Activated CD4-positive, alpha-beta T cell treated with anti-CD3 and anti-CD28 coated beads for 24 hours (primary cell): ENCODE measurements at places on chromosomes 16 and 17.

DNA sequence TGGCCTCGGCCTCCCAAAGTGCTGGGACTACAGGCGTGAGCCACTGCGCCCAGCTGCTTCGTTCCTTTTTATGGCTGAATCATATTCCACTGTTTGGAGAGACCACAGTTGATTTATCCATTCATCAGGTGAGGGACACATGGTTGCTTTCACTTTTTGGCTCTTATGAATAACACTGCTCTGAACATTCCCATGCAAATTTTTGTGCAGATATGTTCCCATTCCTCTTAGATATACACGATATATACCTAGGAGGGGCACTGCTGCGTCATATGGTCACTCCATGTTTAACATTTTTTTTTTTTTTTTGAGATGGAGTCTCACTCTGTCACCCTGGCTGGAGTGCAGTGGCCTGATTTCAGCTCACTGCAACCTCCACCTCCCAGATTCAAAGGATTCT is 13.9 kb upstream of the GLIS2 start:
- no peak for DNase-seq

DNA sequence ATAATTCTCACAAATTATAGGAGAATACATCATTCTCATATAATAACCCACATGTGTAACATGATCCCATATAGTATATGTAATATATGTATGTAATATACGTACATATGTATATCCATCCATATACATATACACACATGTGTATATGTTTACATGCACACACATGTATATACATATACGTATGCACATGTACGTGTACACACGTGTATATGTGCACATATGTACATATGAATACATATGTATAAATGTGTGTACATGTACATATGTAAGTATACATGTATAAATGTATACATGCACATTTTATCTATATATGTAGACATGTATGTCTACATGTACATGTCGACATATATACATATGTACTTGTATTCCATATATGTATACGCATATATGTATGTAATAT is 288.8 kb downstream of the NPIPA8 start:
- no peak for DNase-seq

DNA sequence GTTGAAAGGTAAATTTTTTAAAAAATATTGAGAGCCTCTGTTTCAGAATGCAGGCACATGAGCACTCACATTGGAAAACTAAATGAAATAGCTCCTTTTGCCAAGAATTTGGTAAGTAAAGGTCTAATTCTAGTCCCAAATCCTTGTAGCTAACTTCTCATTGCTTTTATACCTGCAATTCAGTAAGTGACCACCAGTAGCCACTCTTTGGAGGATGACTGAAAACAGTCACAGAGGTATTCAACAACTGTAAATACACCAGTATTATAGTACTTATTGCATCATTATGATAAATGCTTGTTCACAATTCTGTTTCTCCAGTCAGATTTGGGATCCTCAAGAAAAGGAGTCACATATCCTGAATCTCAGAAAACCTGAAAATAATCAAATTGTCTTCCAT is 562.4 kb upstream of the CDH11 start:
- no peak for DNase-seq

GRCh38 chr17:74825952-74826719 is 33.5 kb downstream of the GRIN2C start:
- DNase-seq = no peak

DNA sequence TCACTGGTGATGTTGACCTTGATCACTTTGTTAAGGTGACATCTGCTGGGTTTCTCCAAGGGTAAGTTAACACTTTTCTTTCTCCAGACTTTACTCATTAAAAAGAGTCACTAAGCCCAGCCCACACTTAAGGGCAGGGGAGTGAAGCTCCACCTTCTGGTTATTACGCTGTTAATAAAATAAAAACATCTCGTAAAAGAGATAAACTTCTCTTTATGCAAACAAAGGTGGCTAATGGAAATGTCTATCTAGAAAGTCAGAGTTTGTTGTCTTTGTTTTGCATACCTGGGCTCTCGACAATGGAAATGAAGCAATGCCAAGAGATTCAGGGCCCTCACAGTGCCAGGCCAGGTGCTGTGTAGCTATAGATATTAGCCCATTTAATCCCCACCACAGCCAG is 134.4 kb downstream of the ZFHX3 start:
- DNase-seq = no peak

GRCh38 chr16:47046726-47047523 is 73.5 kb upstream of the DNAJA2 start:
- no peak for DNase-seq

DNA sequence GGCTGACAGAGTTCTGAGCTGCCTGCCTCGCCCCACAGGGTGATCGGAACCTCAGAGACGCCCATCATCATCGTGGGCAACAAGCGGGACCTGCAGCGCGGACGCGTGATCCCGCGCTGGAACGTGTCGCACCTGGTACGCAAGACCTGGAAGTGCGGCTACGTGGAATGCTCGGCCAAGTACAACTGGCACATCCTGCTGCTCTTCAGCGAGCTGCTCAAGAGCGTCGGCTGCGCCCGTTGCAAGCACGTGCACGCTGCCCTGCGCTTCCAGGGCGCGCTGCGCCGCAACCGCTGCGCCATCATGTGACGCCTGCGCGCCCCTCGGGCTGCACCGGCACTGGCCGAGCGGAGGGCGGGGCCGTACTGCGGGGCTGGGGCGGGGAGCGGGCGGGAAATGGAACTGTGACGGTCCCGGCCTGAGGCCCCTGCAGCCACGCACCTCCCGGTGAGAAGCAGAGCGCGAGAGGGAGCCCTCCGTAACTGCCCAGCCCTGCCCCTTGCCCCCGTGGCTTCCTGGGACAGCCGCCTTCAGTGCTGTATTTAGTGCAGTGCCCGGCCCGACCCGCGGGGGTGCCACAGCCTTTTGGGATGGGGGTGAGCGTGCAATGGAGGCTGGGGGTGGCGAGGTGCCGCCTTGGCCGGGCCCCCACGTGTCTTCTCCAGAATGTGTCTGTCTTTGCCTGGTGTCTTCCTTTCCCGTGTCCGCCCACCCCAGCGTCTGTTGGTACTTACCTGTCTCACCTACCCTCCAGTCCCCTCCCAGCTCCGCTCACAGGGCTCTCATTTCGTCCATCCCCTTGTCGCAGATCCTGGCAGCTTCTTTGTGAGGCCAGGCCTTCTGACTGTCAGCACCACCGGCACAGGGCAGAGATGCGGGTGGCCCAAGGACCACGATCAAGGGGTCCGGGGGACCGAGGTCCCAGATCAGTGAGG is 9.8 kb downstream of the RASL10B start:
- no peak for DNase-seq

DNA sequence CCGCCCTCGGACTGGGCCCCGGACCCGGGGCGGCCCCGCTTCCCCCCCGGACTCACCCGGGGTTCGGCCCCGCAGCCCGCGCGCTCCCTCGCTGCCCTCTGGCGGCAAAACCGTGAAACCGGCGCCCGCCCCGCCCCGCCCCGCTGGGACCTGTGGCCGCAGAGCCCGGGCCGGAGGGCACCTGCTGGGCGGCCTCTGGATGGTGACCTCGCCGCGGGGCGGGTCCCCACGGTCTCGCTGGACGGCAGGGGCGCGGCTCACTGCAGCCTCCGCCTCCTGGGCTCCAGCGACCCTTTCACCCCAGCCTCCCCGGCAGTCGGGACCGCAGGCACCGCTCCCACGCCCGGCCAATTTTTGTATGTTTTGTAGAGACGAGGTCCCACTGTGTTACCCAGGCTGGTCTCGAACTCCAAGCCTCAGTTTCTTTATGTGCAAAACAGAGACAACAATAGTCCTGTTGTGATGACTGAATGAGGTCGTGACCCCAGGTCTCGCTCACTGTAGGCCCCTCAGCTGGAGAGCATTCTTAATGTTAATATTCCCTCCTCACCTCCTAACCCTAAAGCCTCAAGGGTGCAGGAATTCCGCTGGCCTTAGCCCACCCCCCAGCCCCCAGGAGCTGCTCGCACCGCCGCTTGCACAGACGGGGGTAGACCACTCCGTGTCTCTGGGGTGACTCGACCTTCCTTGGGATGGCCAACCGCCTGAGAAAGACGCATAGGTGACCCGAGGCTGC is 33.7 kb upstream of the RPH3AL start:
- DNase-seq = peak; percentile 59

- DNase-seq = no peak
Measured at GRCh38 chr17:74725111-74725510, 11.9 kb upstream of the RAB37 start.

DNA sequence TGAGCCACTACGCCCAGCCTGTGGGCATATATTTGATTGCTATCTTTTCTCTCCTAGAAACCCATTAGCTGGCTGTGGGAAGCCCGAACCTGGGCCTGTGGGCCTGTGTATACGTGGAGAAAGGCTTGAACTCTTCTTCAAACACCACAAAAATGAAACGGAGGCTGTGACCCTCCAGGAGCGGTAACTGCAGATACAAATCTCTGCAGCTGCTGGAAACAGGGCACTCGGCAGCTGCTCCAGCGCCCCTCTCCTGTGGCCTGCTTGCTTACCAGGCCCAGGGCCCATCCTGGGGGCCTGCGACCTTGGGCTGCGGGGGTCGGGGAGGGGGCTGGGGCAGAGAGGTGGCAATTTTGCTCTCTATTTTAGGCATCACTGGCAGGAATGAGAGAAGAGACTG is 28.0 kb upstream of the MTSS2 start:
- DNase-seq = no peak

- DNase-seq = no peak
Measured at GRCh38 chr17:77535435-77535834, 394.7 kb downstream of the SEC14L1 start.

GRCh38 chr17:31508288-31509094 is 117.0 kb downstream of the RAB11FIP4 start:
- no peak for DNase-seq
